Fibroblast of lung (primary cell): ENCODE measurements at places on chromosomes 2 and 18. TPM values are rescaled to one million over a fixed set of nuclear protein-coding genes. Genes with fewer than 3 reads are reported as not detected.

GRCh38 chr18:54444319-54444914 is 86.7 kb downstream of the C18orf54 start:
- DNase-seq = peak; percentile 48
- no peak overlapping the region for H3K27ac ChIP-seq
- H3K27me3 ChIP-seq = no peaks in the 10 kb centered on the region
- no peaks in the 10 kb centered on the region for H3K36me3 ChIP-seq
- no peak overlapping the region for H3K4me3 ChIP-seq
- no peaks in the 10 kb centered on the region for H3K4me1 ChIP-seq

- no peaks in the 10 kb centered on the region for H3K36me3 ChIP-seq
- peak overlapping the region; percentile 60 for H3K4me3 ChIP-seq
- DNase-seq = peak; percentile 32
- H3K27me3 ChIP-seq = no peaks in the 10 kb centered on the region
- H3K27ac ChIP-seq = no peak overlapping the region
Observed at GRCh38 chr18:44682871-44683221, 2.2 kb downstream of the SETBP1 start.

- no peak for DNase-seq
- no peaks in the 10 kb centered on the region for H3K36me3 ChIP-seq
- H3K27ac ChIP-seq = no peak overlapping the region
- H3K4me1 ChIP-seq = no peaks in the 10 kb centered on the region
- no peak overlapping the region for H3K4me3 ChIP-seq
- no peaks in the 10 kb centered on the region for H3K27me3 ChIP-seq
Observed at GRCh38 chr18:38520786-38521185, 955.2 kb upstream of the CELF4 start.

GRCh38 chr18:70182548-70182947 is 22.9 kb downstream of the RTTN start:
- DNase-seq = no peak
- H3K4me1 ChIP-seq = peaks cover 11% of the 10 kb centered on the region
- peak overlapping the region; percentile 29 for H3K27ac ChIP-seq
- H3K27me3 ChIP-seq = no peaks in the 10 kb centered on the region
- H3K36me3 ChIP-seq = no peaks in the 10 kb centered on the region

DNA sequence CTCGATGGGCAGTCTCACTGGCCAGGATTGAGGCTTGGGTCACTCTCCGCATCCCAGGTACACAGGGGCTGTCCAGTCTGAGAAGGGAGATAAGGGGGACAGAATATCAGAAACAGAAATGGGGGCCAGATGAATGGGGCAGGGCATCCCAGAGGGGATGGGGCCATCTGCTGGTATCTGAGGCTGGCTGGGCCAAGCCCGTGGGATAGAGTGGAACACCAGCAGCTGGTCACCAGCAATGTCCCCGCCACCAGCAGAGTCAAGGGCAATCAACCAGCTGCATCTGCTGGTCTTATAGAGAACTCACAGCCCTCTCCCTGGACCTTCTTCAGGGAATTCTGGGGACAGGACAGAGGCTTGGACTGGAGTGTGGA is 128.8 kb upstream of the HAAO start:
- peaks cover 43% of the 10 kb centered on the region for H3K4me1 ChIP-seq
- H3K4me3 ChIP-seq = no peak overlapping the region
- H3K27ac ChIP-seq = no peak overlapping the region
- no peaks in the 10 kb centered on the region for H3K36me3 ChIP-seq

DNA sequence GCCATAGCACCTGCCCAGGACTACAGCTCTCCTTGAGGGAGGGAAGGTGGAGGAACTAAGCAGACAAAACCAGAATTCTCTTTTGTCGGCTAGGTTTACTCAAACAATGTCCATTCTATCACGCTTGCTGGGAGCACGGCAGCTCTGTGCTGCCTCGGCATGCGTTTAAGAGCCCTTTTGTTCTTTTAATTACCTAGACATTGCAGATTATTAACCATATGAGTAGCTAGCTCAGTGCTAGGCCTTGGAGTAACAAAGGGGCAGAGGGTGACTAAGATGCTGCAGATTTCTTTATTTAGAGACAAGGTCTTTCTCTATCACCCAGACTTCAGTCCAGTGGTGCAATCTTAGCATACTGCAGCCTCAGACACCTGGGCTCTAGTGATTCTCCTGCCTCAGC is 11.1 kb downstream of the MSGN1 start:
- DNase-seq = no peak
- H3K4me1 ChIP-seq = no peaks in the 10 kb centered on the region
- H3K27ac ChIP-seq = no peak overlapping the region

DNA sequence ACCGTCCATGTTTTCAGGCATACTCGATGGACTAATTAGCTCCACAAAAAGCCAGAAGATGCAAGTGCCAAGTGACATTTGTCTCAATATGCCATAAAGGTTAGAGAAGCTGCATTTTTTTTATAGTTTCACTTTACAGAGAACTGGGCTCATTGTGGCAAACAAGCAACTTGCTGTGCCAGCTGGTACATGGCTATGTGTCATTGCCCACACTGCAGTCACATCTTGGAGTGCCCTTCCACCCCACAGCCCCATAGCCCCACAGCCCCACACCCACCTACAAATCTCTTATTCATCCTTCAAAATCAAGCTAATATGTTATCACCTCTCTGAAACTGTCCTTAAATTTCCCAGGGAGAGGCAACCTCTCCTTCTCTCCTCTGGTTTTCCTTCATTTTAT is 451.9 kb downstream of the ARHGAP15 start:
- no peaks in the 10 kb centered on the region for H3K27me3 ChIP-seq
- no peaks in the 10 kb centered on the region for H3K36me3 ChIP-seq
- H3K4me3 ChIP-seq = no peak overlapping the region
- no peak overlapping the region for H3K27ac ChIP-seq

GRCh38 chr18:78805840-78806239 is 173.8 kb upstream of the SALL3 start:
- H3K4me1 ChIP-seq = no peaks in the 10 kb centered on the region
- DNase-seq = no peak
- no peak overlapping the region for H3K27ac ChIP-seq
- H3K36me3 ChIP-seq = no peaks in the 10 kb centered on the region

GRCh38 chr2:100113990-100114433 is 28.4 kb downstream of the AFF3 start:
- no peaks in the 10 kb centered on the region for H3K4me1 ChIP-seq
- no peaks in the 10 kb centered on the region for H3K36me3 ChIP-seq
- H3K4me3 ChIP-seq = no peak overlapping the region
- H3K27ac ChIP-seq = no peak overlapping the region
- no peak for DNase-seq
- H3K27me3 ChIP-seq = peaks cover 3% of the 10 kb centered on the region

- H3K4me1 ChIP-seq = peaks cover 2% of the 10 kb centered on the region
- no peaks in the 10 kb centered on the region for H3K27me3 ChIP-seq
- H3K27ac ChIP-seq = no peak overlapping the region
- H3K36me3 ChIP-seq = no peaks in the 10 kb centered on the region
- peak; percentile 45 for DNase-seq
- no peak overlapping the region for H3K4me3 ChIP-seq
Observed at GRCh38 chr2:45568935-45569334, 42.1 kb downstream of the SRBD1 start.

DNA sequence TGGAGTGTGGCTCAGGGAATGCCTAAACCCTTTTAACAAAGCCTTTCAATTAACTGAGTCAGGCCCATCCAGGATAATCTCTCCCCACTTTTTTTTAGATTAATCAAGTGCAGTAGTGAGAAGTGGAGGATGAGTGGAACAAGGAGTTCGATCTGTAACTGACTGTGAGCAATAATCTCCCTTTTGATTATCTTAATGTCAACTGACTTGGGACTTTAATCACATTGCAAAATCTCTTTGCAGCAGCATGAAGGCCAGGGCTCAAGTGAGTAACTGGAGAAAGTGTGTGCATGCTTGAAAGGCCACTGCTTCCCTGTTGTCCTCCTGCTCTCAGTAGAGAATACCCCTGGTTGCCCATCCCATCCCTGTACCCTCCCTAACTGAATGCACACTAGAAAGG is 32.1 kb upstream of the HS6ST1 start:
- peaks cover 9% of the 10 kb centered on the region for H3K4me1 ChIP-seq
- H3K27me3 ChIP-seq = no peaks in the 10 kb centered on the region
- no peak overlapping the region for H3K4me3 ChIP-seq
- H3K36me3 ChIP-seq = no peaks in the 10 kb centered on the region

- no peak overlapping the region for H3K27ac ChIP-seq
- H3K4me3 ChIP-seq = no peak overlapping the region
- H3K27me3 ChIP-seq = no peaks in the 10 kb centered on the region
- no peaks in the 10 kb centered on the region for H3K36me3 ChIP-seq
- H3K4me1 ChIP-seq = no peaks in the 10 kb centered on the region
Observed at GRCh38 chr2:68588589-68588988, 54.8 kb upstream of the PROKR1 start.

DNA sequence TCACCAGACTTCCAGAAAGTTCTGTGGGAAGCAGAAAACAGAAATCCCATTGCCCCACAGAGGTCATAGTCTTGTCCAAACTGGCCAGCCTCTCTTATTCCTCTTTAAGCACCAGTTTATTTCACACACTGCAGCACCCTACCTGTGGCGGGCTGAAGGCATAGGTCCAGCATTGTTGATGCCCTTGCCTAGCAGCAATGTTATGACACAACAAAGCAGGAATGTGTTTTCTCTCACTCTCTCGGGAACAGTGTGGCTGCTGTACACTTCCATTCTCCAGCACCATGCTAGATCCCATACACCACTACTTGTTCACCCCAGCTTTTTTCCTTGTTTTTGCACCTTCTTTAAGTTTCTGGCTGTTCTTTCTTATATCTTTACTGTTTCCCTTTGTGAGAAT is 181.6 kb downstream of the DNAH6 start:
- peaks cover 5% of the 10 kb centered on the region for H3K4me1 ChIP-seq
- H3K36me3 ChIP-seq = no peaks in the 10 kb centered on the region
- H3K4me3 ChIP-seq = no peak overlapping the region

DNA sequence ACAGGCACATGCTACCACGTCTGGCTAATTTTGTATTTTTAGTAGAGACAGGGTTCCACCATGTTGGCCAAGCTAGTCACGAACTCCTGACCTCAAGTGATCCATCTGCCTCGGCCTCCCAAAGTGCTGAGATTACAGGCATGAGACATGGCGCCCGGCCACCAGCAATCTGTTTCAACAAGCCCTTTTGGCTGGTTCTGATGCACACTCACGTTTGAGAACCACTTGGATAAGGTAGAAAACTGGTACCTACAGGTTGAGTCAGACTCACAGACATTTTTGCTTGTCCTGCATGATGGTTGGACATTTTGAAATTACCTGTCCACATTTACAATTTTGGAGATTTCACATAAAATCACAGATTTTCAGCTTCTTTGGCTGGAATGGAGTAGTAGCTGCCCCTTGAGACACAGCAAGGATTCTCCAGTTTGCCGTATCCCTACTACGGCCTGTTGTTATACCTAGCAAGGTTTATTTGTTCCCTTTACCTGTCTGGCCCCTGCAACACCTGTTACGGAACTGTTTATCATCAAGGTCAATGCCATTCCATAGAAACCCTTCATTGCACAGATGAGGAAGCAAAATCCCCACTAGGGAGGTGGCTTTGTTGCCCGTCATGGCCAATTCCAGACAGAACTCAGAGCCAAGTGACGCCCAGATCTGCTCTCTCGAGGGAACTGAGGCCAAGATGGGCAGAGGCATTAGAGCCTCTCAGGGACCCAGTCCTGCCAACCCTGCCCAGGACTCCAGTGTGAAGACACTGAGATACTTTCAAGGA is 31.4 kb upstream of the IGFBP2 start:
- peaks cover 4% of the 10 kb centered on the region for H3K4me1 ChIP-seq
- H3K4me3 ChIP-seq = no peak overlapping the region
- no peak for DNase-seq
- no peak overlapping the region for H3K27ac ChIP-seq

Gene DES
- 34.7 and 69.3 TPM in 2 replicates for total RNA-seq

Gene SKOR2
- not detected in 2 replicates for total RNA-seq

Gene AQP12B
- total RNA-seq = not detected in 2 replicates

Gene EIF2AK2
- 27.7 and 32.0 TPM in 2 replicates for total RNA-seq

Gene STARD6
- 0.33 TPM in 1 of 2 replicates, not detected in the other for total RNA-seq

Gene NAT8
- total RNA-seq = not detected in 2 replicates

Gene POTEJ
- not detected in 2 replicates for total RNA-seq

Gene NIFK
- total RNA-seq = 45.5 and 47.4 TPM in 2 replicates
